Lung microvascular endothelial cell (primary cell): ENCODE measurements at places on chromosomes 1 and 21. TPM values are rescaled to one million over a fixed set of nuclear protein-coding genes. Genes with fewer than 3 reads are reported as not detected.

CASQ1 gene
- total RNA-seq, result not detected in 2 replicates

KCND3 gene
- 0.20 and 0.44 TPM in 2 replicates for total RNA-seq

GRCh38 chr1:88098881-88099280, 585.2 kb upstream of the PKN2 start:
- DNase-seq, result no peak

DNA sequence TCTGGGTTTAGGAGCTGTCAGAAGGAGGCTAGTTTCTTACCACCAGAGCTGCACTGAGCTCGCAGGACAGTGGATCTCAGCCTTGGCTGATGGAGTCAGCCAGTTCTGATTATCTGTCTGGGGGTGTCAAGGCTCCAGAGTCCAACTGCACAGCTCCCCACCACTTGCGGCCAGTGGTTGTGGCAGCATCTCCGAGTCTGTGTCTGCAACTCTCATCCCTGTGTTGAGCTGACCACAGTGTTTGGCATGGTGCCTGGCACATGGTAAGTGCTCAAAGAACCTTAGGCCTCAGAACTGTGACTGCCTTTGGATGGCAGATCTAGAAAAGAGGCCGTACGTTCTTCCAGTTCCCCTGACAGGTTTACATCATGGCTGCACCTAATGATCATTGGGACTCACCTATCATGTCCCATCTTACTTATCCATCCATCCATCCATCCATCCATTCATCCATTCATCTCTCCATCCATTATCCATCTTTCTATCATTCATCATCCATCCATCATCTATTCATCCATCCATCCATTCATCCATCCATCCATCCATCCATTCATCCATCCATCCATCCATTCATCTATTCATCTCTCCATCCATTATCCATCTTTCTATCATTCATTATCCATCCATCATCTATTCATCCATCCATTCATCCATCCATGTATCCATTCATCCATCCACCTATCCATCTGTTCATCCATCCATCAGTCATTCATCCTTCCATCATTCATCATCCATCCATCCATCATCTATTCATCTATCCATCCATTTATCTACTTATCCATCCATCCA, 114.5 kb downstream of the CRYAA start:
- no peak for DNase-seq

NLRP3 gene
- total RNA-seq, result under 0.01 TPM in 2 replicates

DNA sequence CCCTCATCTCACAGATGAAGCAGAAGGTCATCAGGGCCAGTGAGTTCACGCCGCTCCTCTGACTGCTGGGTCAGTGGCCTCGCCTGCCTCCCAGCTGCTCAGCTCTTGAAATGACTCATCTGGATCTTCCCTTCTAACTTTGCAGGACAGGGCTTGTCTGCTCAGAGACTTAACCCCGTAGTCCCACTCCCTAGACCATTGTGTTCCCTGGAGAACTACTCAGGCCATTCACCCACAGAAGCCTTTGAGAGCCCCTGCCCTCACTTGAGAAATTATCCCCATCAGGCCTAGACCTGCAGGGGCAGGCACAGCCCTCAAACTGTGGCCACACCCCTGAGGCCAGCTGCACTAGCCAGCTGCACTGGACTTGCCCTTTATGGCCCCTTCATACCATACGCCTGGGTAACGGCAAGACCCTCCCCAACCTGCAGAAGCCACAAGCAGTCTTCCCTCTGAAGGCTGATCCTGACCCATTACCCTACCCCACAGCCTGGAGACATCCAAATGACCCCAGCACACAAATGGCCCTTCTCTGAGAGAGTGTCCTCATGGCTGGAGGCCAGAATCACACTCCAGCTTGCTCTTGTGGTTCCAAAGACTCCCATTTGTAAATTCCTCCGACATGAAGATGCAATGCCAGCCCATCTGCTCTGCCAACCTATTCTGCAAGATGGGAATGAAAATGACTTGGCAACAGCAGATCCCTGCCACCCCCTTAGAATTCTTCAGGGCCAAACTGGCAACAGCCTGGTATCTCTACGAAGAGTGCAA, 33.2 kb downstream of the RCSD1 start:
- peak; percentile 68 for DNase-seq

GRCh38 chr1:179447489-179447888, 81.7 kb downstream of the AXDND1 start:
- DNase-seq, result peak; percentile 17

TPTE gene
- not detected in 2 replicates for total RNA-seq

- no peak for DNase-seq
These were observed 123.1 kb downstream of the OLFM3 start for GRCh38 chr1:101873672-101874071.

- DNase-seq, result peak; percentile 18
These were observed at the start of gene AGMAT for GRCh38 chr1:15584489-15585363. TSS of gene AGMAT (minus strand) at chr1:15585051. CDS start at chr1:15584967, 84 bp downstream.

DNA sequence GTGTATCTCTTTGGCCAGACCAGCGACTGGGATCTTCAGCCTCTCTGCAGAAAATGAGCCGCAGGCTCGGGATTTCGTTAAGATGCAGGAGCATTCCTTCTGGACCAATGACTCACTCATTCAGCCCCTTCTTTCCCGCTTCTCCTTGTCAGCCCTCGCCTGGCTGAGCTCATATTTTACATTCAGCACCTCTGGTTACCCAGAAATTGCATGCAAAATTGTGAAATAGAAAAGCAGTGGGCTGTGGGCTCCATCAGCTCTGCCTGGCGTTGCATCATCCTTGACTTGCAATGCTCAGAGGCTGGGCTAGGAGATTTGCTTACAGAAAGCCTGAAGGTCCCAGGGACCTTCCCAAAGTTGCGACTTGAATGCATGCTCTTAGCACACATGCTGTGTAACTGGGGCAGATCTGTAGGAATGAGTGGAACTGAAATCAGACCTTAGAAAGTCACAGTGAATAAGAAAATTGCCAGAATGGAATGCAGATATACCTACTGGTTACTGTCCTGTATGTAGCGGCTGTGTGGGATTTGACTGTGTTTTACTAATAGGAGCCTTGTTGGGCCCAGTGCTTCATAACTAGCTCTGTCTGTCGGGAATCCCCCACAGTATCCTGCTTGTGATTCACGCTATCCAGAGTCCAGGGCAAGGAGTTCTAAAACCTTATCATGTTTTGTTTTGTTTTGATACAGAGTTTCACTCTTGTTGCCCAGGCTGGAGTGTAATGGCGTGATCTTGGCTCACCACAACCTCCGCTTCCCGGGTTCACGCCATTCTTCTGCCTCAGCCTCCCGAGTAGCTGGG, 444.8 kb downstream of the KIF26B start:
- DNase-seq, result no peak

GRCh38 chr1:212470059-212470458, 37.3 kb downstream of the NENF start:
- peak; percentile 30 for DNase-seq

DNA sequence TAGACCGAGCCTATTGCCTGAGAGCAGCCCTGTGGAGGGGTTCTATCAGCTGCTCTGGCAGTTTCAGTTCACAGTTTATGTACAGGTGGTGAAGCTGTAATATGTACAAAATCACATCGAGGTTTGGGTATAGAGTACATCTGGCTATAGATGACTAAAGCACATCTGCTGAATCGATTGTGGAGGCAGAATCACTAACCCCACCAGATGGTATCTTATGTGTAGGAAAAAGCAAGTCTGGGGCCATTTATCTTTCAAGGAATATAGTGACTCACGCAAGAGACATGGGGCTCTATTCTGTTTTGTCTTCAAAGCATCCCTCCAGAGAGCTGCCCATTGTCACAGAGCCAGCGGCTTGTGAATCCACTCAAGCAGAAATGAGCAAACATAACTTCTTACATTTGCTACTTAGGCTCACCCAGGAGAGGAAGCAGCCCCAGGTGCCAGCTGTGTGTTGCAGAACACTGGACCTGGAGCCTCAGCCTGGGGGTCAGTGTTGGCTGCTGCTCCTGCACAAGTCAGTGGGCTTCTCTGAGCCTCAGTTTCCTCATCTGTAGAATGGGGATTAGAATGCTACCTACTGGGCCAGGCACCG, 21.3 kb downstream of the MIIP start:
- peak; percentile 31 for DNase-seq

DNA sequence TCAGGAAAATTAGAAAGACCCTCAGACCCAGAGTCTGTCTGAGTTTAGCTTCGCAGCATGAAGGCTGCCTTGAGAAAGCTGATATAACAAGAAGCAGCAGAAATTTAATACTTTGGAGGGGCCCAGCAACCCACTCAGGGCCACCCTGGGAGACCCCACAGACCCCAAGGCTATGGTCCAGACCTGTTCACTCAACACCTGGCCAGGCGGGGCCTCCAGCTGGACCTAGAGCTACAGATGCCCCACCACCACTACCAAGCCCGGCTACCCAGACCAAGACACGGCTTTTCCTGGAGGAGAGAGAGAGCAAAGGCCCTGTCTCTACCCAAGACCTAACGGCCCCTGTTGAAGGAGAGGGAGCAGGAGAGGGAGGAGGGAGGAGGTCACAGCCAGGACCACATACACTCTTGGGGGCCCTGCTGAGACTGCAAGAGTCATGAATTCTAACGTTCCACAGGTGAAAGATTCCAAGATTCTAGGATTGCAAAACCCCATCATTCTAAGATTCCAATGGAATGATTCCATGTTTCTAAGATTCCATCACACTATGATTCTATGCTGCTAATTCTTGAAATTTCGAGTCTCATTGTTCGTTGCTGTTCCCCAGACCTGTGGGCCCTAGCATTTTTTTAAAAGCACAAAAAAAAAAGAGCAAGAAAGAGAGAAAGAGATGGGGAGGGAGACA, 53.2 kb downstream of the LACTBL1 start:
- DNase-seq, result no peak

- DNase-seq, result peak; percentile 72
These were observed 7.8 kb upstream of the SRRM1 start for GRCh38 chr1:24635195-24635843.

TCHH gene
- under 0.01 and 0.20 TPM in 2 replicates for total RNA-seq

DNA sequence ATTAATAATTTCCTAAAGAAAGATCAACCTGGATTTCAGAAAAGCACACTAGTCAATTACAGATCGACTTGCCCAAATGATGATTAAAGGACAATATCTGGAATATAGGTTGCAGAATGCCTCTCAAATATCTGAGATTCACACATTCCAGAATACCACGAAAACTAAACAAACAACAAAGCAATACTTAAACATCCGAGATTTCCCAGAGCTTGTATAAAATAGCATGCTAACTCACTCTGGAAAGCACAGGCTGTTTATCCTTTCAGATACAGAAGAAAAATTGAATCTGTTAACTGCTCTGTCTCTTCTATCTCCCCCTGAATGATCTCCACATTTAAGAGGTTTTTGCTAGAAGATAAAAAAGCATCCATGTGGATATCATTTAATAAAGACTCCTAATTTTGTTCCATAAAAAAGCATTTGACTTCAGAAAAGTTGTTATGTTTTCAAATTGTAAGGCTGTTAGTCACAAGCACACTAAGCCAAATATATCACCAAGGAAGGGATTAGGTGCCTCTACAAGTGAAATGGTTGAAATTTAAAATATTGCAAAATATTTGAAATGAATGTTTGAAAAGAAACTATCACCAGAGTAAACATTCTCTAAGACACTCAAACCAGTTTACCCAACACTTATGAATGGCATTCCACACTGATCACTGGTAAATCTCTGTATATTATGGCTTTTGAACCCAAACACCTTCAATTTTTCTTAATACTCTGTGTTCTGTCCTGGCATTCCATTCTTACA, 865.1 kb upstream of the ADAMTS5 start:
- no peak for DNase-seq

DNA sequence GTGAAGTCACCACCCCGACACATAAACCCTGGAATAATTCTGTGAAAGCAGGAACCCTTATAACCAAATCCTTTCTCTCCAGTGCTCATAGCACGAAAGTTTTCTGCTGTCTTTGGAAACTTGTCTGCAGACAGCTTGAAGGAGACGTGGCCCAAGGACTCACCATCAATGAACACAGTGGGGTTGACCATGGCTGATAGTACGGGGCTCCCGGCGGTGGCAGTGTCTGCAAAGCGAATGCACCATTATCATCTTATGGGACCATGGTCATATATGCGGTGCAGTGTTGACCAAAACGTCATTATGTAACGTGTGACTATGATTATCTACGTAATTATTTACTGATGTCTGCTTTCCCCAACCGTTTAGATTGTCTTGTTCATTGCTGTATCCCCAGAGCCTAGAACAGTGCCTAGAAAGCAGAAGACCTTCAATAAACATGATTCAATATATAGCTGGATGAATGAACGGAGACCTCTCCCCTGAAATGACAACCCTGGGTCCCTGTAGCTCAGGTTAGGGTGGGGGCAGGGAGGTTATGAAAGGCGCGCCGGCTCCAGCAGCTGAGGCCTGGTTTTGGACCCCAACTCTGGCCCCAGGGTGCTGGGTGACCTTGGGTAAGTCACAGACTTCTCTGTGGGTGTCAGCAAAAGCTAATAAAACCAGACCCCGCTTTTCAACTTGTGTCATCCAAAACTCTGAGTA, 128.4 kb upstream of the ZBTB40 start:
- DNase-seq, result no peak

DNA sequence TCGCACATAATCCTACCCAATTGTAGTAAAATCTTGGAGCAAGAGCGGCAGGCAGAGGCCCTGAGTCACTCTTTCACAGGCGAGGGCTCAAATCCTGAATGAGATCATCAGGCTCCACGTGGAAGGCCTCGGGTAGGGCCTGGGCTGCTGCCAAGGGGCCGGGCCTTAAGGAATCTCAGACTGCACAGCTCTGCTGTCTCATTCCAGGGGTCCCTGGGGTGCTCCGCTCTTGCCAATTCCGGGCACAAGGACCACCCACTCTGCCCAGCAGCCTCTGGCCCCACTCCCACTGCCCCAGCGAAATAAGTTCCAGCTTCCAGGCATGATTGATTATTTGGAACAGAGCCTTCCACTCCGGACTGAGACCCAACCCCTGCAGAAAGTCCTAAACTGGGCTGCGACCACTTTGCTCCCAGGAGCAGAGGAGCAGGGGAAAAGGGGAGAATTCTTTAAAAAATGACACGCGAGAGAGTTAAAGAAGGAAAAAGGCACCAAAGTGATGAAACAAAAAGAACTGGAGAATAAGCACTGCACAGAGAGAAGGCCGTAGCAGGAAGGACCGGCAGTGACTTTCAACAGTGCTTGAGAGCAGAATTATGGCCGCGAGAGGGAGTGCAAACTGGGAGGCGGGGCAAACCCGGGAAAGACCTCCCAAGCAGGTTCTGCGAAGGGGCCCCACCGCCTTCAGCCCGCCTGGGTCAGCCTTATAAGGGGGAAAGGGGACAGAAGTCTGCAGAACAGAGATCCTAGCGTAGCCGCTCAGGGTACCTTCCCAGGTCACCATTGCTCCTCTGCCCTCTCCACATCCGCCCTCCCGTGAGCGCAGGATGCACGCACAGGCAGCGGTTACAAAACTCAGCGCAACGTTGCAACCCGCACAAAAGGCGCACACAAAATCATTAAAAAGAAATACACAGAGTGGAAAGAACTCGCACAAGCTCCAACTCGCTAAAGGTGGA, 2.0 kb downstream of the ADAMTS1 start:
- peak; percentile 69 for DNase-seq

- DNase-seq, result no peak
These were observed 110.2 kb downstream of the NTNG1 start for GRCh38 chr1:107251083-107251482.

DNA sequence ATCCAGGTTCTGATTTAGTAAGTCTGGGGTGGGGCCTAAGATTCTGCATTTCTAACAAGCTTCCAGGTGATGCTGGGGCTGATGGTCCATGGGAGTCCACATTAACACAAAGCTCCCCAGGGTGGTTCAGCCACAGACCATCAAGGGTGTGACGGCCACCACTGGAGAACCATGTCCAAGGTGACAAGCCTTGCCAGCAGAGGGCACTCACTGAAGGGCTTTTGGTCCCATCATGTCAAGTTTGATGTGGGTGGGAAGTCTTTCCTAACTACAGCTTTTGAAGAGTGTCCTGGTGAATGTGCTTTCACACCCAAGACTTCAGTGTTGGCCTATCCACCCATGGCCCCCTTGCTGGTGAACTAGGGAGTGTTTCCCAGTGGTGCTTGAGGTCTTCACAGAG, 67.1 kb downstream of the UBE2T start:
- peak; percentile 66 for DNase-seq

TTC13 gene
- total RNA-seq, result 7.8 and 9.7 TPM in 2 replicates

UQCRHL gene
- total RNA-seq, result 3.3 and 6.3 TPM in 2 replicates
